ENCODE measurements at places on chromosomes 16 and 17. TPM values are rescaled to one million over a fixed set of nuclear protein-coding genes. Genes with fewer than 3 reads are reported as not detected.

DNAI2 gene
- total RNA-seq, result not detected

CLEC18A gene
- total RNA-seq, result not detected

CNTD1 gene
- not detected for total RNA-seq

SALL1 gene
- total RNA-seq, result 0.16 TPM

SCGB1C2 gene
- total RNA-seq, result not detected

ARHGDIG gene
- 1.6 TPM for total RNA-seq

FOXL1 gene
- total RNA-seq, result 0.90 TPM

SPECC1 gene
- total RNA-seq, result 16.8 TPM

CDYL2 gene
- 5.2 TPM for total RNA-seq

FOXF1 gene
- 1.6 TPM for total RNA-seq

PLLP gene
- total RNA-seq, result not detected

TEX14 gene
- total RNA-seq, result not detected

PRSS21 gene
- total RNA-seq, result 0.27 TPM

AHSP gene
- total RNA-seq, result not detected

SOX8 gene
- total RNA-seq, result 0.33 TPM

All from fibroblast of the aortic adventitia (primary cell).